ENCODE measurements at places on chromosomes 7 and 10.
A peak's percentile ranks its signal among the peaks of the same experiment; 100 is the strongest.

- DNase-seq, result peak; percentile 25
Observed at GRCh38 chr10:133608855-133609254, 17.7 kb downstream of the FRG2B start.

DNA sequence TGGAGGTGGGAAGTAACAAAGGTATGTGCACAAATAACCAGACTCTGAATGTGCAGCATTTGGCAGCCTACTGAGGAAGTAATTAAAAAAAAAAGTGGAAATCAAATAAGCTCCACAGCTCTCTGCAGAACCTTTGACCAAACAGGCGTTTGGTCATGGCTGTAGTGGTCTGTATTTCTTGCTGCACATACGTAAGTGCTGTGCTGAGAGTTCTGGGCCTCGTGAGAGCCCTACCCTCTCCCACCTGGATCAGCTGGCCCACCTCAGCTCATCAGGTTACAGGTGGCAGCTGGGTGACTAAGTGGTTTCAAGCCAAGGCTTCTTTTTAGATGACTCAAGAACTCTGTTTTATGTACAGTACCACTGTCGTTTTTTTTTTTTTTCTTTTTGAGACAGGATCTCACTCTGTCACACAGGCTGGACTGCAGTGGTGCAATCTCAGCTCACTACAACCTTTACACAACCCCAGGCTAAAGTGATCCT, 178.2 kb upstream of the KLF6 start:
- DNase-seq, result peak; percentile 4

DNA sequence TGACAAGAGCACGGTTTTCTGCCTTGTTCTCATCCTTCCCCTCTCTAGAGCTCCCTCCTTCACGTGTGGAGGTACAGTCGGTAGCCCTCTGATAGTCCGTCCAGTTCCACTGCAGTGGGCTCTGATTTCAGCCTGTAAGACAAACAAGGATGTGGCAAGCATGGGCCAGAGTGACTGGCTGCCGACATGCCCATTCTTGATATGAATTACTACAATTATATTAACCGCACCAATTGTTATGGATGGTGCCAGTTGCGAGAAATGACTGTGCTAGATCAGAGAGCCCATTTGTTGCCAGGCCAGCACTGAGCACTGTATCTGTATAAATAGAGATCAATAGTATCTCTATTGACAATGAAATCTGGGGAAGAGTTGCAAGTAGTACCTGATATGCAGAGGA, 146.6 kb downstream of the CHN2 start:
- DNase-seq, result no peak

GRCh38 chr7:7256731-7257274, 74.5 kb downstream of the C1GALT1 start:
- no peak for DNase-seq

DNA sequence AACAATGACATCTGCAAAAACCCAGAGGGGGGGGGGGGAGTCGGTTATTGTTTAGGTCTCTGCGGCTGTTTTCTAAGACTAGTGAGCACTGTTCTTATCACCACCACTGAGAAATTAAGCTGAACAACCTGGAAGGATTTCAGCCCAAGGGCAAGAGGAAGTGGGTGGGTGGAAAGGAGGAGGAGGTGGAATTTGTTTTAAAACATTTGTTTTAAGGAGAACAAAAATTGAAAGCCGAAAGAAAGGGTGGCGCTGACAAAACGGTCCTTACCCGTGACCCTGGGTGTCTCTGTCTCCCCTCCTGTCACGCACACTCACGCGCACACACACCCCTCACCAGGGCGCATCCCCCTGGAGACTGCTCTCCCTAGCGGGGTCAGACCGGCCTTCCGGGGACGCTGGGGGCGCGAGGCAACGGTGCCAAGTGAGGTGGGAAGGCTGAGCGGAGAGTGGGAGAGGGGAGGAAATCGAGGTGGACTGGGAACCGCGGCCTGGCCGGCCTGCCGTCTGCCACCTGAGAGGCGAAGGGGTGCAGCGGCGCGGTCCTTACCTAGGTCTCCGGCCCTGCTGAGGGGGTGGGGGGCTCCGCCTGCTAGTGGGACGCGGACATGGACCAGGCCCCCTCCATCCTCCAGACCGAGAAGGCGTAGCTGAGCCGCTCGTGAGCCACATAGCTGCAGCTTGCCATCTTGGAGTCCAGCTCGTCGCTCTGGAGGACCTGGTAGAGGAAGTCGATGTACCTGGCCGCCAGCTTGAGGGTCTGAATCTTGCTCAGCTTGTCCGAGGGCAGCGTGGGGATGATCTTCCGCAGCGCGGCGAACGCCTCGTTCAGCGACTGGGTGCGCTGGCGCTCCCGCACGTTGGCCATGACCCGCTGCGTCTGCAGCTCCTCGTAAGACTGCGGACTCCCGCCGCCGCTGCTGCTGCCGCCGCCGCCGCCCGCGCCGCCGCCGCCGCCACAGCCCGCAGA, 1.0 kb downstream of the TWIST1 start:
- no peak for DNase-seq

- DNase-seq, result no peak
Observed at GRCh38 chr7:95394370-95394769, 1.8 kb downstream of the PON3 start.

GRCh38 chr7:151808400-151809145, 68.3 kb downstream of the PRKAG2 start:
- no peak for DNase-seq

- no peak for DNase-seq
Observed at GRCh38 chr7:31228957-31229356, 111.6 kb downstream of the NEUROD6 start.

DNA sequence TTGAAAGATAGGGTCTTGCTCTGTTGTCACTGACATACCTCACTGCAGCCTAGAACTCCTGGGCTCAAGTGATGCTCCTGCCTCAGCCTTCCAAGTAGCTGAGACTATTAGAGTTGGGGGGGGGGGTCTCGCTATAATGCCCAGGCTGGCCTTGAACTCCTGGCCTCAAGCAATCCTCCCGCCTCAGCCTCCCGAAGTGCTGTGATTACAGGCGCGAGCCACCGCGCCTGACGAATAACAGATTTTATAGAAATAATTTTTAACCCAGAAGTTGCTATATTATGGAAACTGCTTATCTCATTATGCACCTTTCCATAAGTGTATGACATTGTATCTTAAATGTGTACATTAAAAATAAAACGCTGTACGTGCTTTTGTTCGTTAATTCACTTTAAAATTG, 846 bp downstream of the ANKRD26 start:
- DNase-seq, result no peak

GRCh38 chr10:71718165-71718698, 1.3 kb downstream of the C10orf105 start:
- no peak for DNase-seq

DNA sequence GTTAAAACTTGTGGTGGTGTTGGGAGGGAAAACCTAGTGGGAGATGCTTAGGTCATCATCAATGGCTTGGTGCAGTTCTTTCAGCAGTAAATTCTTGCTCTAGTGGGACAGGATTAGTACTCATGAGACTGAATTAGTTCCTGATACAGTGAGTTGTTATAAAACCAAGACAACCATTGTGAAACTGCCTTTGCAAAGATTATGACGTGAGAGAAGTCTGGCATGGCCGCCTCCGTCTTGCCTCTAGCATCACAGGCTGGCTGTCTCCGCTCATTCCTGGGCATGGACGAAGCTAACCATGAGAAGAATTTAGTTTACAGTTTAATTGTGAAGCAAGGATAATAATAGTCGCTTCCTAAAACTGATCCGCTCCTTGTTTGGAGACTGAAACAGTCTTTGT, 186.4 kb downstream of the KIF20B start:
- peak; percentile 4 for DNase-seq

GRCh38 chr7:38492010-38492409, 139.2 kb downstream of the AMPH start:
- no peak for DNase-seq

- no peak for DNase-seq
Observed at GRCh38 chr7:81780914-81781693, 11.3 kb upstream of the HGF start.

GRCh38 chr10:52740913-52741675, 31.5 kb downstream of the MBL2 start:
- DNase-seq, result peak; percentile 18

GRCh38 chr7:96182424-96183158, 139.3 kb downstream of the SLC25A13 start:
- DNase-seq, result no peak

GRCh38 chr10:93073539-93074146, at the start of gene CYP26A1:
TSS of gene CYP26A1 (plus strand) at chr10:93073893. CDS start at chr10:93073935, 42 bp downstream.
- DNase-seq, result no peak

- peak; percentile 80 for DNase-seq
Observed at GRCh38 chr7:25857376-25858067, 294.5 kb upstream of the NFE2L3 start.
